ENCODE measurements at places on chromosomes 11 and 22.

DNA sequence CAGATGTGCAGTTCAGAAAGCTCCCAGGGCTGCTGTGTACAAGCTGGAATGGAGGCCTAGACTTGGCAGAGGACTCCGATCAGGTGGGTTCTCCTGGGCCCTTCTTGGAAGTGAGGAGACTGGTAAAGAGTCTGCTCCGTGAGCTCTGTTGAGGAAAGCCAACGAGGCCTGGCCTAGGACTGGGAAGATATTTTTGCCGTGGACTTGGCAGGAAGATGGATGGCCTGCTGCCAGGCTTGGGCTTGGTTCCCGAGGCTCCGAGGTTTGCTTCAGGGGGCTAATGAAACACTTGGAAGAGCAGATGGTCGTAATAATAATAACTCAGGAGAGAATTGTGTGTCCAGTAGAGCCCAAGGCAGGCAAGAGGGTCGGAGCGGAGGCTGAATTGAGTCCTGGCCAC, 3.9 kb downstream of the GALR3 start:
- no peak for DNase-seq

- DNase-seq: no peak
Observed at GRCh38 chr11:79040348-79040747, 400.5 kb downstream of the TENM4 start.

DNA sequence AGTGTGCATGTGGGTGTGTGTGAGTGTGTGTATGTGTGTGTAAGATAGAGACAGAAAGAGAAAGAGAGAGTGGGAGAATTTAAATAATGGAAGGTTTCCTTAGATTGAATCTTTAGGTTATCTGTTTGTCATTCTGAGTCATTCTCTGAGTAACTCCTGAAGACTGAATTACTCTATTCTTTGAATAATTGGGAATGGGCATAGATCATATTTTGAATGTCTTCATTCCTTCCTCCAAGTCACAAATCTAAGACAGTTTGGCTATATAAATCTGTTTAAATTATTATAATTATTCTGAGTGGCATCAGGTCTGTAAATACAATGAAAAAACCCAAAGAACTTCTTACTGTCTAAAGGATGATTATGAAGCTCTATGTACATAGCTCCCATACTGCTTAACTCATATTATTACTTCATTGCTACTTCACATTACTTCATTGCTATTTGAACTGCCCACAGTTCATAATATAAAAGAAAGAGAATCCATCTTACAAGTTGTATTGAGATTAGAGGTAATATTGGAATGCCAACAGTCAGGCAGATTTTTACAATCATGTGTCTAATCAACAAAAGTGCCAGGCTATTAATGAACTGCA, 346.6 kb upstream of the CCDC179 start:
- no peak for DNase-seq

DNA sequence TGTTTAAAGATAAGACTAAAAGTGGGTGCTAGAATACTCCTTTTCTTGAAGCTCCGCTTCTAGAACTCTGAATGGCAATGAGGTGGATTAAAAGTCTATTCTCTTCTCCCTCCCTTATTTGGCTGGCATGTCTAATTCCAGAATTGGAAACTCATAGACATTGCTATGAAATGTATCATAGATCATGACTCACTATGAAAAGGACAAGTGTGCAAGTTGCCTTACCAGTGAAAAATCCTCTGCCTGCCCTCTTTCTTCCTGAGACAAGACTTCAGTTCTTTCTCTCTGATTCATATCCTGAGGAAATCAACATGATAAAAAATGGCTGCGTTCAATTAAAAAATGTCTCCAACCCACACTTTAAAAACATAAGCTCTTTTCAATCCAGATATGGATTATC, 73.2 kb upstream of the BLID start:
- no peak for DNase-seq

GRCh38 chr11:65425971-65426838, 3.6 kb downstream of the NEAT1 start:
- DNase-seq: peak; percentile 61

GRCh38 chr11:18115360-18116127, 9.7 kb upstream of the SAAL1 start:
- DNase-seq: peak; percentile 72
